ENCODE measurements at places on chromosomes 1 and 21. TPM values are rescaled to one million over a fixed set of nuclear protein-coding genes. Genes with fewer than 3 reads are reported as not detected.

GRCh38 chr1:8374812-8375211, 56.9 kb downstream of the SLC45A1 start:
- no peak for DNase-seq

GRCh38 chr1:161069731-161070270, at the start of gene ARHGAP30:
ARHGAP30 (minus strand) TSS chr1:161069891; CDS start chr1:161069624, 267 bp downstream.
- DNase-seq = peak; percentile 95

Gene IPO9
- 49.5 TPM for total RNA-seq

Gene FAM167B
- 1.1 TPM for total RNA-seq

Gene FNBP1L
- 0.15 TPM for total RNA-seq
